NCI-H69 (cell line): ENCODE measurements at places on chromosomes 3 and 15.
A peak's percentile ranks its signal among the peaks of the same experiment; 100 is the strongest.

DNA sequence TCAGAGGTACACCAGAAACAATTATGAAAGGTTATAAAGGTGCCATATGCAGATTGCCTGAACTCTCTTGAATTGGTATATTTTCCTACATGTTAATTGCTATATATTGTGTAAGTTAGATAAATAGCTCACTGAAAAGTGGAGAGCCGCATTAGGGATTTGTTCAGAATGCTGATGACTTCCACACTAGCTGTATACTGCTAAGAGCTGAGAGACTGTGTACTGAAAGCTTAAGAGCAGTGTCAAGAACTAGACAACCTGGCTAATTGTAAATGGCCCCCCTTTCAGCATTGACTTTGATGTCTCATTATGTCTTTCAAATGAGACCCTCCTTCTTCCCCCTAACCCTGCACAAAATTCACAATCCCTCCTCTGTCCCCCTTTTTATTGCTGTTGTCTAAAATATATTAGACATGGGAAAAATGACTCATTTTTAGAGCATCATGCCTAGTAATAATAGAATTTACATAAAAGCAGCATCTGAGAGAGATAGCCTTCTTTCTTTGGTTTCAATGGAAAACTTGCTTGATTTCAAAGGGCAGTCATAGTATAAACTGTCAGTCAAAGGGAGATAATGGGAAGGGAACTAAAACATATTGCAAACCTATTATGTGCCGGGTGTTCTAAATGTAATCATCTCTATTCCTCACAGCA lies 34.7 kb upstream of the GREM1 start:
- DNase-seq = no peak

- no peak for DNase-seq
Measured at GRCh38 chr15:80501476-80501875, 97.3 kb downstream of the ARNT2 start.

GRCh38 chr3:46017720-46018119 lies 9.6 kb downstream of the XCR1 start:
- no peak for DNase-seq

GRCh38 chr3:152853196-152853595 lies 18.3 kb downstream of the P2RY1 start:
- no peak for DNase-seq

DNA sequence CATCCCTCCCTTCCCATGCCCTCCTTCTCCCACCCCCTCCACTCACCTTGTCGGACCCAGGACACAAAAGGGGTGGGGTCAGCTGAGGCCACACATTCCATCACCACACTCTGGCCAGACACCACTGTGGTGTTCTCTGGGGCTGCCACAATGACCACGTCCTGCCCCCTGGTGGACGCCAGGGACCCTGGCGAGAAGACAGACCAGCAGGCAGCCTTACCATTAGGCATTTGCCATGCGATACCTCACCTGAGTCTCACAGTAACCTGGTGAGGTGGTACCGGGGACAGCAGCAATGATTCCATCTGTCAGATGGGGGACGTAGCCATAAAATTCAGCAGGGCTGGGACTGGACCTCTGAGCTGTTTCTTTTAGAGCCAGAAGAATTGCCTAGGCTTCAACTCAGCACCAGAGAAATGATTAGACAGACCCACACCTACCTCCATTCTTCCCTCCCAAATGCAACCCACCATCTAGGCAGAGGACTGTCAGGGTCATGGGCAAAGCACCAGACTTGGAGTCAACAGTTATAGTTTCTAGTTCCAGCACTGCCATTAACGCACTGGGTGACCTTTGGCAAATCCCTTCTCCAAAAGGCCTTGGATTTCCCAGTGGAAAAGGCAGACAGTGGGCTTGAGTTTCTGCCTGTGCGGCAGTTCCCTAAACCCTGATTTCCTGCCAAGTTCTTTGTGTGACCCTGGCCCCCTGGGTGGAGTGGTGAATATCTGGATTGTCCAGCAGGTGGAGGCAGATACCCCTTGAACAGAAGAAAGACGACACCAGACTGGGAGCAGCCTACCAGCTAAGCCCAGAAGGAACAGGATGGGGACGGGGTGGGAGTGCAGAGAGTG lies 21.8 kb downstream of the IGDCC4 start:
- DNase-seq = peak; percentile 96

GRCh38 chr3:66039590-66039887 lies 821 bp upstream of the MAGI1 start:
- DNase-seq = no peak

DNA sequence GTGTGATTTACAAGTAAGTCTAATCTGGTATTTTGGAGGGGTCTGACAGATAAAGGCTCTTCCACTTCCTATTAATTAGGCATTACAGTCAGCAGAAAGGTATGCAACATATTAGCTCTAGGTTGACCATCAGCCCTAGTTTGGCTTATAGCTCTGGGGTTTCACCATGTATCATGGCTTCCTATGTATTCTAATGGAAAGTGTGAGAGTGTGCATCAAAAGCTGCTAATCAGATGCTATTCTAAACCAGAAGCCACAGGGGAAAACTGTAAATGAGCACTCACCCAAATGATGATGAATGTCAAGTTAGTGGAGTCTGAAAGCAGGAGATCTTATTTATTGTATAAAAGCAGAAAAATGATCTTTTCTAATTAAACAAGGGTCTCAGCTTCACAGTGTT lies 149.2 kb upstream of the MITF start:
- no peak for DNase-seq

- DNase-seq = peak; percentile 87
Measured at GRCh38 chr3:157129803-157130466, 30.0 kb downstream of the CCNL1 start.

DNA sequence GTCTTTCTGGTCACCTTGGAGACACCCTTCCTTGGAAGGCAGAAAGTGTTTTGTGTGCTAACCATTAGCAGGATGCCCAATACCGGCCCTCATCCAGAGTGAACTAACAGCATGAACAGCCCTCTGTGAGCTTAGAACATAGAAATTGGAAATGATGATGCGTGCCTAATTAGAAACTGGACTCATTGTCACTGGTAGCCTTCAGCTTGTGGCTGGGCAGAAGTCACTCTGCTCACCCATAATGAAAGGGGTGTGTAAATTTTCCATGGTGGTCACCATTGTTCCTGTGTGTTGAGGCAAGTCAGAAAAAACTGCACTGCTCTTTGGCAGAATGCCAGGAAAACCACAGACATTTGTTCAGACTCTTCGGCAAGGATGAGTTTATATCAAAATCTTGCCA lies 74.7 kb upstream of the CNTN4 start:
- DNase-seq = peak; percentile 65

- DNase-seq = no peak
Measured at GRCh38 chr15:70477750-70478250, 285.6 kb downstream of the UACA start.

- peak; percentile 88 for DNase-seq
Measured at GRCh38 chr15:64013179-64014062, 32.9 kb downstream of the DAPK2 start.

GRCh38 chr15:40121911-40122638 lies 13.4 kb upstream of the BMF start:
- DNase-seq = no peak

DNA sequence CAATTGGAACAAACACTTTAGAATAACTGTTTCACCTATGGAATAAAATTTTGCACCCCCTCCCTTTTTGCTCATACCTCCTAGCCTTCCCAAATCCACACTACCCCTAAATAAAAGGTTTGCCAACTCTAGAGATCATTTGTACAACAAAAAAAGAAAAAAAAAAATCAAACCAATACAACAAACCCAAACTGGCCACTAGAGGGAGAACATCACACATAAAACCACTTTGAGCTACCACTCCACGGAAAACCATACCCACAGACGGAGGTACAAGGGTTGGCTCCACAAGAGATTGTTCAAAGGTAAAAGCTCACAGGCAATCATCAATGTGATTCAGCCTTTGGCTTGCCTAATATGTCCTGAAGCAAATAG lies 47.6 kb downstream of the SETMAR start:
- DNase-seq = peak; percentile 37

DNA sequence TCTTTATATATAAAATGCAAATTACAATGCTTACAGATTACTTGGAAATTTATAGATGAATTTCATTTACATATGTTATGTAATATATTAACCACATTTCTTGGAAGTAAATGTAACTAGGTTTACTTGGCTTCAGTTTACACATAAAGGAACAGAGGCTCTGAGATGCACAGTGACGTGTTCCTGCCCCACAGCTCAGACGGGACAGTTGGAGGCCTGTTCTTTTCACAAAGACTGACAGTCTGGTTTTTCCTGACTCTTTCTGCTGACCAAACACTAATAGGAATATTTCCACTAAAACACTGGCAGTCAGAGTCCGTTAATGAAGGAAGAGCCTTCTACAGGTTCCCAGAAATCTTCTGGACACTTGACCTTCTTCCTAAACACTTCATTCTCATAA lies 336.1 kb downstream of the MFSD1 start:
- no peak for DNase-seq

GRCh38 chr3:217099-217813 lies 20.7 kb downstream of the CHL1 start:
- DNase-seq = peak; percentile 1

DNA sequence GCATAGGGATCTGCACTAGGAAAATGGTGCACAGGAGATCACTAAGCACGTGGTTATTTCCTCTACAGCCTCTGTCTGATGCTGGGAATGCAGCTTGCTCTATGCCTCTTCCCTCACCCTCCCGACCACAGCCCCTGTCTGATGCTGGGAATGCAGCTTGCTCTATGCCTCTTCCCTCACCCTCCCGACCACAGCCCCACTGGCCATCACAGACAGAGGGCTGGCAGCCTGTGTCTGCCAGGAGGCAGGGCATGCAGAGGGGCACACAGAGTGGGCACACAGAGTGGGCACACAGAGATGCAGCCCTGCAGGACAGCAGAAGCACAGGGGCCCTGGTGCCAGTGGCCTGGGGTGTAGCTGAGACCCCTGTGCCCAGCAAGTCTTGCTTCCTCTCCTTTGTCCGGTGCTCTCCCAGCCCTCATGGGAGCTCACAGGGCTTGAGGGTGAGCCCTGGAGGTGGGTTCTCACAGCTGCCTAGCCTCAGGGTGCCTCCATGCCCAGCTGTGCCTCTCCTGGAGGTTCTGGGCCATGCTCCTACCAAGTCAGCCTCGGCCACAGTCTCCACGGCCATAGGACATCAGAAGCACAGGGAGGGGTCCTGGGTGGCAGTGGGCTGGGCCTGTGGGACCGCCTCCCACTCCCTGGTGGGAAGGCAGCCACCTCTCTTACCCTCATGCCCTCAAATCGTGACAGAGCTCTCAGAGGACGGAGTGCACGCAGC lies 65.8 kb downstream of the EXOG start:
- no peak for DNase-seq

DNA sequence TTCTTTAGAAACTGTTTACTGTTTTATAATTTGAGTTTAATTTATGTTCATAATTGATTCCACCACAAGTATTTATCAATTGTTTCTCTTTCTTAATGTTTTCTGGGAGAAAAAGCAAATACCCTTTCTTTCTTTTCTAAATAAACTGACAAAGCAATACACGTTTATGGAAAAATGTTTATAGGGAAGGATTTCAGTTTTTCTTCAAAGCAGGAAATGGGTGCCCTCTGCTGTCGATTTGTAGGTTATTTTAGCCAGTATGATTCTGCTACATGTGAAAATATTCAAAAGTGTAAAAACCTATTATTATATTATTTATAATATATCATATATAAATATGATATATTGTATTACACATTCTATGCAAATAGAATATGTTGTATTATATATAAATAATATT lies 921.0 kb upstream of the ROBO1 start:
- peak; percentile 12 for DNase-seq

- no peak for DNase-seq
Measured at GRCh38 chr3:247916-248315, 51.4 kb downstream of the CHL1 start.

DNA sequence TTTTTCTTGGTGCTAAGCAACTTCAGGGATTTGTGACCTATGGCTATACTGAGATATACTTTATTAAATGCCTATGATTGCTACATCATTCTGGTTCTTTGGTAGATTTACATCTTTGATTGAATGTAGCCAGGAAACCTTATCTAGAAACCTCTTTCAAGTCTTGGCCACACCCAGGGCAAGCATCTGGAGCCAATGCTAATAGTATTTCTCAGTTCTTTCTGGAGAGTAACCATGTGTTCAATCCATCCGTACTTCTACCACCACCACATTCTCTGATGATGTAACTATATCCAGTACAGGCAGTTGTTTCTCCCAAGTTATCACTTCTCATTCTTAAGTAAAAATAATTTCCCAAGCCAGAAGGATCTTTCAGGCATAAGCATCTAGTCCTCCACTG lies 69.0 kb downstream of the NME9 start:
- DNase-seq = no peak

GRCh38 chr3:195251336-195252065 lies 19.5 kb downstream of the XXYLT1 start:
- no peak for DNase-seq

DNA sequence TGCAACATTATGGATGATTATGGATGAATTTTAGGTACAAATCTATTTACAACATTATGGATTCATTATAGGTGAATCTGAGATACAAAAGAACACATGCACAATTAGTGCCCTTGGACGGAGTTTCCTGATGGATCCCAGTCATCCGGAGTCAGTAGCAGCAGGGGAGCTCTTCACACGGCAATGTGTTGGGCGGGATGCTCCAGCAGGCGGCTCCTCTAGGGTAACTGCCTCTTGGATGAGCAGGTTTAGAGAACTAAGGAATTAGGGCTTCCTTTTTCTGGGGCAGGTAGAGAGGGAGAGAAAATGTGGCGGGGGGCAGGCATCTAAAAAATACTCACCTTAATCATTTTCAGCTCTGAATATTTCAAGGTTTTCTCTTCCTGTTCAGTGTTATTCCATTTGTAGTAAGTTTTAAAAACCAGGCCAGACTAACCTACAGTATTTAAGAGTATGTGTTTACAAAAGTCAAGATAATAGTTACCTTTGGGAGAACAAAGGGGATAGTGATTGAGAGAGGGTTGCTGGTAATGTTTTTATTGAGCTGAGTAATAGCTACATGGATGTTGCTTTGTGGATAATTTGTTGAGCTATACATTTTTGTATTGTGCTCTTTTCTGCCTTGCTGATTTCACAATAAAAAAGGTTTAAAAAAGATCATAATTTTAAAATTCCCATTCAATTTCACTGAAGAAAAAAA lies 27.4 kb upstream of the GOLM2 start:
- DNase-seq = peak; percentile 93

DNA sequence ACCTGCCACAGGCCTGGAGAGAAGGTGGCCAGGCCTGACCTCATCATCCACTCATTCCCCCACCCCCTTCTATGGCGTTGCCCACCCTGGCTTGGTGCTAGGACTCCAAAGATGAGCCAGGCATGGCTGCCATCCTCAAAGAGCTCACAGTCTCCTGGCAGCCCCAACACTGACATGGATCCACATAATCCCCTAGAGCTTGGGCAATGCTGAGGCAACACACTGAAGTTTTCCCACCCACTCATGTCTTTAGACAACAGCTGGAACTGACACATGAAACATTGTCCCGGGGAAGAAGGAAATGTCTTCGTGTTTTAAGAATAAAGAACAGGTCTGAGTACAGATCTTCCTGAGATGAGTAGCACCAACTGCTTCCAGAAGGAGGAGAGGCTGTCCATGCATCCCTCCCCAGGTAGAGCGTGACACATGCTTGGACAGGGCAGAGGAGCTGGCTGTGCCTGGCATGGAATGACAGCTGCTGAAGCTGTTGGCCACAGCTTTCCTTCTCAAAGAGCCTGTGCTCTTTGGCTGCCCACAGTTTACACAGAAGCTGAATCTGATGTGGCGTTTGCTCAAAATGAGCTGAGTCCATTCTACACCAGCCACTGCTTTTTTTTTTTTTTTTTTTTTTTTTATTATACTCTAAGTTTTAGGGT lies 70.1 kb downstream of the HOMER2 start:
- DNase-seq = no peak
